ENCODE measurements at places on chromosomes 6 and 20.

- DNase-seq, result no peak
Observed at GRCh38 chr6:40961831-40962230, 77.2 kb downstream of the UNC5CL start.

- no peak for DNase-seq
Observed at GRCh38 chr6:169096388-169096787, 157.3 kb downstream of the THBS2 start.

- DNase-seq, result no peak
Observed at GRCh38 chr6:157488716-157489118, 107.7 kb downstream of the ZDHHC14 start.

GRCh38 chr6:100731411-100731810, 149.7 kb downstream of the ASCC3 start:
- no peak for DNase-seq

DNA sequence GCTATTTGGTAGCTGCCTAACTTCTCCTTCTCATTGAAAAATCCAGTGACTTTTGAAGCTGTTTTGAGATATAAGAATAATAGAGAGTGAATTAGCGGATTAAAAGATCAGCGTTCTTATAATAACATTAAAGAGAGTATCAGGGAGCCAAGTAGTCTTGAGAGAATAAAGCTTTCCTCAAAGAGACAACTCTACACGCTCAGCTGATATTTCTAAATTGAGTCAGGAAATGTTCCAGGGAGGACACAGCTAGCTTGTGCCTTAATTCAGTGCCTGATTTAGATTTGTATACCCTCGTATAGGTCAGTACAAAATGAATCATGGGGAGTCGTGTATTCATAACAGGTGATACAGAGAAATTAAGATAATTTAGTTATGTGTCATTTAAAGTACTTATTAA, 75.1 kb upstream of the QKI start:
- no peak for DNase-seq

DNA sequence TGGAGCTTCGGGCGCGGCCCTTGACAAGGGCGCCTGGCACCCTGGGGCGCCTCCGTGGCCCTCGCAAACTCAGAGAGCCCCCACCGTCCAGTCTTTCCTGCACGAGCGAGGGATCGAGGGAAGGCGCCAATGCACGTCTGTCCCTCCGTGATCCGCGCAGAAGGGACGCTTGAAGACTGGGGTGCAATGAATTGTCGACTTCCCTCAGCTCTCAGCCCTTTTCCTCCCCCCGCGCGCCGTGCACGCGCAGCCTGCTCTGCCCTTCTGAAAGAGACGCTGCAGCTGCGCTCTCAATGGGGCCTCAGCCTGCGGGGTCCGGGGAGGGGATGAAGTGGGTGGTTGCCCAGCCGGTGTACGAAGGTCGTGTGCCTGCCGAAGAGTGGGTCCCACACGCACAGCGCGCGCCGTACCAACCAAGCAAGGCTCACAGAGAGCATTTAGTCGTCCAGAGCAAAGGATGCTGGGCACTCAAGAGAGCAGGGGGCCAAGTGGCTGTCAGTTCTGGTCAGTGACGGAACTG, 5.5 kb upstream of the SOX4 start:
- no peak for DNase-seq

GRCh38 chr6:47700596-47700995, 2.2 kb downstream of the ADGRF4 start:
- DNase-seq, result no peak

DNA sequence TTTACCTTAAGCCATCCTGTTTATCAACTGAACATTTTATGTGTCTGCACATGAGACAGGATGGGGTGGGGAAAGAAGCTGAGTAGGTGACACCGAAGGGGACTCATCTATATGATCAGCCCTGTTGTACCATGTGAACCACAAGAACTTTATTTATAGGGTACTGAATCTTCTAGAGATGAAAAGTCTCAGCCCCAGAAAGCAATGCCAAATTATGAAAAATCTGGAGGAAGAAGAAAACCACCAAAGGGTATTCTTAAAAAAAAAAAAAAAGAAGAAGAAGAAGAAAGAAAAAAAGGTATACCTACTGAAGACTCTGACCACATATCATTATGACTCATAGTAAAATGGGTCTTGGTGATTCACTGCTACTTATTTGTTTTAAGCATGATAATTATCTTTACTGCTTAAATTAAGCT, 39.8 kb upstream of the HBS1L start:
- DNase-seq, result no peak

DNA sequence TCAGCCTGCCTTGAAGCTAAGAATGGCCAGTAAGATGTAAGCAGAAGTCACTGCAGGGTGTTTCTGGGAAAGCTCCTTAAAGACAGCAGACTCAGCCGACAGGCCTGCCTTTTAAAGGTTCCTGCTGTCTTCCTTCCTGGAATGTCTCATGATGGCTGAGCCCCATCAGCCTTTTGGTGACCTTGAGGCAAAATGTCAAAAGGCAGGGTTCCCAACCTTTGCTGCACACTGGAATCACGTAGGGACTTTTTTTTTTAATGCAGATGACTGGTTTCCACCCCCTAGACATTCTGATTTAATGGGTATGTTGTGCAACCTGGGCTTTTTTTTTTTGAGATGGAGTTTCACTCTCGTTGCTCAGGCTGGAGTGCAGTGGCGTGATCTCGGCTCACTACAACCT, 11.6 kb downstream of the MDGA1 start:
- no peak for DNase-seq

GRCh38 chr6:72413884-72414283, 208.0 kb upstream of the KCNQ5 start:
- DNase-seq, result peak; percentile 20
